ENCODE measurements at places on chromosomes 5 and 9. TPM values are rescaled to one million over a fixed set of nuclear protein-coding genes. Genes with fewer than 3 reads are reported as not detected.

Gene CRHBP
- total RNA-seq: 0.23 TPM

Gene PHPT1
- 134 TPM for total RNA-seq

Gene HRH2
- total RNA-seq: 70.4 TPM

Gene CNTFR
- total RNA-seq: not detected

Gene RCL1
- total RNA-seq: 44.1 TPM

Gene LHX2
- not detected for total RNA-seq

Gene DBH
- not detected for total RNA-seq

Gene SRA1
- 53.8 TPM for total RNA-seq

Gene STPG3
- 0.99 TPM for total RNA-seq

Gene MAP1B
- total RNA-seq: 0.09 TPM

Gene IL9
- total RNA-seq: not detected

Gene SPATA31C1
- not detected for total RNA-seq

Gene FAT2
- total RNA-seq: not detected

Gene C5orf52
- total RNA-seq: 0.42 TPM

Gene TOR4A
- 11.4 TPM for total RNA-seq

Gene SIGMAR1
- total RNA-seq: 128 TPM

Gene PHYHD1
- 0.45 TPM for total RNA-seq

Gene BHMT
- not detected for total RNA-seq

Gene TRPM3
- not detected for total RNA-seq

Gene RMRP
- 5,949 TPM for total RNA-seq

Gene RASGRF2
- 21.1 TPM for total RNA-seq

Gene SPINK14
- not detected for total RNA-seq

Gene IFNA13
- not detected for total RNA-seq

Gene SYK
- 0.05 TPM for total RNA-seq

Gene C9orf153
- 0.33 TPM for total RNA-seq

Gene PDE6A
- not detected for total RNA-seq

Gene LCN10
- 1.1 TPM for total RNA-seq

Gene SLC36A2
- not detected for total RNA-seq

All from activated CD4-positive, alpha-beta T cell treated with anti-CD3 and anti-CD28 coated beads, Interleukin-2, amount 10 ng/mL, durations not matched to agents 24 days and 14 days (primary cell).